ENCODE measurements at places on chromosomes 11 and 22.
A peak's percentile ranks its signal among the peaks of the same experiment; 100 is the strongest.

- no peak for DNase-seq
Measured at GRCh38 chr11:46414879-46415278, 23.3 kb upstream of the CHRM4 start.

GRCh38 chr22:49361164-49361563, 466.5 kb downstream of the BRD1 start:
- DNase-seq = no peak

DNA sequence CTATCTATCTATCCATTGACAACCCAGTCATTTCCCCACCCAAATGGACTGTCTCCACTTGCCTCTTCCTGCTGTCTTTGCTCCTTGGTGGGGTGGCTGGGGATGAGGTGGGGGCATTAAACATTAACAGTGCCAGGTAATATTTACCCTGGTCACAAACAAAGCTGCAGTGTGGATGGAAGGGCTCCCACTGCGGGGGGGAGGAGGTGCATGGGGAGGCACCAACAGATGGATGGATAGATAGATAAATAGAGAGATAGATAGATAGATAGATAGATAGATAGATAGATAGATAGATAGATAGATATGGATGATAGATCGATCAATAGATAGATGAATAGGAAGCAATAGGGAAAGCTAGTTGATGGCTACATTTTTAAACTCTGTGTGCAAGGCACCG, 2.3 kb upstream of the FXYD2 start:
- DNase-seq = no peak

- DNase-seq = peak; percentile 95
Measured at GRCh38 chr11:46242952-46243795, 34.3 kb upstream of the CREB3L1 start.

DNA sequence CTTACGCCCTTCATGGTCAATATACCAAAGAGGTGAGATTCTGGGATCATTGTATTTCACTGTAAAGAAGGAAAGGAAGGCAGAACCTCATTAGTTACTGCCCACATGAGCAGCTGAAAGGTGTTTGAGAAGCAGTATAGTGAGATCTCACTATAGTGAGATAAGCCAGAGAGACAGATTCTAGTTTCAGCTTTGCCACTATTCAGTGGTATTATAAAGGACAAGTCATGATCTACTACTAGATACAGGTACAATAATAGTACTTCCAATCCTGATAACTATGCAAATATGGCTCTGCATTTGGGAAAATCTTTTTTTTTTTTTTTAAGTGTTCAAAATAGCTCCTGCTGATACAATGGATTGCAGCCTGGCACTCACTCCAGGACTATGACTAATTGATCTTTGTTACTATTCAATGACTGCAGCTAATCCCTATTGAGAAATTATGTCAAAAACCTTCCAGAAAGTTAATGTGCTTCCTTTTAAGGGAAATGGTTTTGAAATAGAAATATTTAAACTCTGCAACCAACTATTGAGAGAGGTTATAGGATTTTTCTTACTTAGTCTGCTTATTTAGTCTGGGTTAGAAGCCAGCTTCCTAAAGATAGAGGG, 8.3 kb upstream of the DLAT start:
- no peak for DNase-seq

GRCh38 chr11:85823816-85824215, 12.9 kb upstream of the SYTL2 start:
- DNase-seq = peak; percentile 72

DNA sequence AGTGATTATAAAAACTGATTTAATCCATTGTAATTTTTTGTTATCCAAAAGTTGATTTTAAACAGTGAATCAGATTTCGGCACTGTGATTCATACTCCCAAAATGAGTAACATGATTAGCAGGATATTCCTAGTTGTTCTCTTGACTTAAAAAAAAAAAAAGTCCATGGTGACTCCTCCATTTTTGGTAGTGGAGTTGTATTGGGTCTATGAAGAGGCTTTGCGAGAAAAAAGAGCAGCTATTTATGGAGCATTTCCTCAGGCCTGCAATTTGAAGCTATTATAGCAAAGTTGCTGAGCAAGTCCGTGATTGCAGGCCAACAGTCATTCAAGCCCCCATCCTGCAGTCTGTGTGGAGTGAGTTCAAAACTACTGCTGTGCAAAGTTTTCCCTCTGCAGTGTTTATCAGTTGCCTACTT, 28.8 kb downstream of the YAP1 start:
- DNase-seq = no peak

DNA sequence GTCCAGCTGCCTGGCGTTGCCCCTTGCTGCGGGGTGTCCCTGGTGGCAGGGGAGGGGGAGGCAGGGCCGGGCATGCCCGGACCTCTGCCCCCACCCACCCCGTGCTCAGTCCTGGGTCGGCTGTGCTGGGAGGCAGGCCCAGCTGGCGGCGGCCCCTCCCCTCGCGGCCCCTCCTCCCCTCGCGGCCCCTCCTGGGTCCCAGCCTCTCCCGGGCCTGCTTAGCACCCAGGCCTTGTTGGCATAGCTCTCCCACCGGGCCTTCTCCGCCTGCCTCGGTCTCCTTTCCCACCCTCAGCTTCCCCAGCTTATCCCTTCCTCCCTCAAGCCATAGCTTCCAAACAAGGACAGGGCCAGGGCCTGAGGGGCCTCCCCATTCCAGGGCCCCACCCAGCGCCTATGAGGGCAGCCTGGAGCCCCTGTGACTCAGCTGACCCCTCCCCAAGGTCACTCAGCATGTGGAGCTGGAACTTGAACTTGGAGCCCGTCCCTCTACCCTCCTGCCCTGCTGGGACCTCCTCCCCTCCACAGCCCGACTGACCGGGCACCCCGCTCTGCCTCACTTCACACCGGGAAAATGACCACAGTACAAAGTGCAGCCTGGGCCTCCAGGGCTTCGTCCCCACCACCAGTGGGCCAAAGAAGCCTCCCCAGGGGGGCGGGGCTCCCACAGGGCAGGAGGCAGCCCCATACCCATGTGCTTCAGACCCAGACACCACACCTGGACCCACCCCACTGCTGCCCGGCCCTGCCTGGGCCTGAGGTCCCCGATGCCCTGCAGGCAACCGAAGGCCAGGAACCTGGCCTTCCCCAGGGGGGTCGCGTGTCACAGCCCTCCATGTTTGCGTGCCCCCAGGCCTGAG, 1.2 kb downstream of the EPS8L2 start:
- no peak for DNase-seq

DNA sequence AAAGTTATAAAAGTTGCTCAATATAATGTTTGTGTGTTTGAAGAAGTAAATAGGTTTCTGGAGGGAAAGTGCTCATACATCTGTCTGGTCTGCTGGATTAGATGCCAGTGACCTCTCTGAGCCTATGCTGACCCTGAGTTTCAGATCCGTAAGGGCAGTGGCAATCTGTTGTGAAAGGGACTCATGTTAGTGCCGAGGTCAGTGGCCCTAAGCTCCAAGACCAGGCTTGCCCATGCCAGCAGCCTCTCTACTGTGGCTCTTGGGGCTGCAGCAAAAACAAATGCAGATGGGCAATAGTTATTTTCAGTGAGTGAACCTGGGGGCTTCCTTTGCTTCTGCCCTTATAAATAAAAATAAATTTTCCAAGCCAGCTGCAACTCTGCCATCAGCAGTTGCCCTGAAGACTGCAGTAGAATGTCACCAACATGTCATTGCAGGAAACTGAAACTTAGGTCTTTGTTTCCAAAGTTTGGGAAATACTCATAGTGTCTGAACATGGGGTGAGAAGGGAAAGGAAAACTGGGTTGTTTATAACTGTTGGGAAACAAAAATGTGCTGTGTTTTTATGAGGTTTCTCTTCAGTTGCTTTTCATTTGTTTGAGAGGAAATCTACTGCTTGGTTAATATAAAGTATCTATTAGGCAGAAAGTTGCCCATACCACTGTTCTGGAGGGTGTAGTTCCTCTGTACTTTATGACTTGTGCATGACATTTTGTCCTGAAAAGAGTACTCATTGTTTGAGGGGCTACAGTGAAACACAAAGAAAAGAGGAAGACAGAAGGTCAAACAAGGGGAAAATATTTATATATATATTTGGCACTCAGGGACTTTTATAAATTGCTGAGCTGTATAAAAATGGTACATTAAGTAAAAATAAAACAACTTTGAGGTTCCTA, 9.5 kb upstream of the MS4A4E start:
- no peak for DNase-seq

- DNase-seq = no peak
Measured at GRCh38 chr11:65505466-65506289, 6.8 kb downstream of the MALAT1 start.

- DNase-seq = no peak
Measured at GRCh38 chr11:117191680-117192400, 7.3 kb upstream of the TAGLN start.

- DNase-seq = no peak
Measured at GRCh38 chr22:50578776-50579310, 616 bp upstream of the CPT1B start.

- DNase-seq = peak; percentile 23
Measured at GRCh38 chr11:12598330-12599256, 75.6 kb upstream of the TEAD1 start.

- no peak for DNase-seq
Measured at GRCh38 chr11:115699733-115700132, 195.5 kb upstream of the CADM1 start.

DNA sequence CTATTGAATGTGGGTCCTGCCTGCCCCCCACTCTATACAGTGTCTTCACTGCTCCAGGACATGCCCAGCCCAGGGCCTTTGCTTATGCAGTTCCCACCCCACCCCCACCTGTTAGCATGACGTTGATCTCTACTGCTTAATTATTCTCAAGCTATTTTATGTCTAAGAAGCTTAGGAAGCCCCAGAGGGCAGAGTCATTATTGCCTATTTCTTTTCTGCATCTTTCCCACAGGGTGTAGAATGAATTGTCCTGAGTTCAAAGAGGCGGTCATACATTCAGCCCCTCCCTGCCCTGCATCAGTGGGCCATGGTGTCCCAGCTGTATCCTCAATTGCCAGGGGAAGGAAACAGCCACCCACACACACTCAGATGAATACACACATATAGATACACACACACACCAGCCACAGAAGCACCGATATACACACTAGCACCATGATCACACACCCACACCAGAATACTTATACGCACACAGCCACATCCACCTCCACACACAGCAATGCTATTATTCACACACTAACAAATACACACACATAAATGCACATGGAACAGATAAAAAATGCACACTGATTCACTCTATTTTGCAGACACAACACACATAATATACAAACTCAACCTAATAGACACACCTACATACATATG, 1.5 kb downstream of the PDE2A start:
- no peak for DNase-seq

GRCh38 chr11:84581083-84581482, 1046.1 kb downstream of the DLG2 start:
- no peak for DNase-seq

- DNase-seq = no peak
Measured at GRCh38 chr11:120174866-120175265, 36.0 kb upstream of the OAF start.

DNA sequence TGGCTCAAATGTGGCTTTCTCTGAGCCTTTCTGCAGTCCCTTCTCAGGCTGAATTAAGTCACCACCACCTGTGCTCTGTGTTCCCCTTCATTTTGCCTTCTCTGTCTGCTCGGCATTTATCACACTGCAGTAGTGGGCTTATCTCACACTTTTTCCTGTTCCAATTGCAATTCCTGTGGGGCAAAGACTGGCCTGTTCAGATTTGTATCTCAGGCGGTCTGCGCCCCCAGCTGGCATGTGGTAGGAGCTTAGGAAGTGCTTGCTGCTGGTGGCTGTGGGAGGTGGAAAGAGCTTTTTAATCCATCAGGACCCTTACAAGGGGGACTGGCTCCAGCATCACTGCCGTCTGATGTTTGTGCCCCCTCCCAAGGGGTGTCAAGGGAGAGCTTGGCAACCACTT, 21.2 kb downstream of the BMAL1 start:
- no peak for DNase-seq

GRCh38 chr11:75477614-75477935, 44.6 kb upstream of the KLHL35 start:
- DNase-seq = no peak

GRCh38 chr22:26586556-26587325, 3.2 kb downstream of the TPST2 start:
- DNase-seq = peak; percentile 31

DNA sequence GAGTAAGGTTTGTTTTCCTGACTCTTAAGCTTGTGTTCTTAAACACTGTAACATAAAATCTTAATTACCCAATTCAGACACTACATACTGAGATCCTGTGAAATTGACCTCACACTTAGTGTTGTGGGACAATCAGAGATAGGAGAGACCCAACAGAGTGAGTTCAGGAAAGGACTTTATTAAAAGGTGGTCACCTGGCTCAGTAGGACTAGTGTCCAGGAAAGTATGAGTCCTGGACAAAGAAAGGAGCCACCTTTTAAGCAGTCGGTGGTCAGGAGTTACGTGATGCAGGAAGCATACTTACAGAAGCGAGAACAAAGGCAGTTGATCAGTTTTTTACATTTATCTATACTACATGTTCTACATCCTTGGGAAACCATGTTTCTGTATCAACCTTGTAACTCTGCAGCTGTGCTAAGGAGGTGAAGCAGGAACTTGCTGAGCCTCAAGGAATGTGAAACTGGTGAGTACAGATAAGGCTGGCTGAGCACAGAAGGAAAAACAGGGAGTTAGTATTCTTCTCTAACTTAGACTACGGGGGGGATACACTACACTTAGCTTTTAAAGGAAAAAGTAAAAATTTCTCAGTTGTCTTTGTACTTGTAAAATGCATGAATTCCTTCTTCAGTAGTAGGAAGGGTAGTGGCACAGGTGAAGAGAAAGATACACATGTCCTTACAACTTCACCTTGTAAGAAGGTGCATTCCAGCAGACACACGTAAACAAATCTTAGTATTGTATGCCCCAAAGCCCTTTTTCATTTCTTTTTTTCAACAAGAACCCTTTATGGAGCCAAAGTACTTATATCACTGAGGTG, 15.1 kb downstream of the OR51E1 start:
- no peak for DNase-seq

- DNase-seq = no peak
Measured at GRCh38 chr11:20203831-20204230, 43.6 kb upstream of the DBX1 start.

- no peak for DNase-seq
Measured at GRCh38 chr11:107042748-107043147, 24.5 kb upstream of the GUCY1A2 start.

DNA sequence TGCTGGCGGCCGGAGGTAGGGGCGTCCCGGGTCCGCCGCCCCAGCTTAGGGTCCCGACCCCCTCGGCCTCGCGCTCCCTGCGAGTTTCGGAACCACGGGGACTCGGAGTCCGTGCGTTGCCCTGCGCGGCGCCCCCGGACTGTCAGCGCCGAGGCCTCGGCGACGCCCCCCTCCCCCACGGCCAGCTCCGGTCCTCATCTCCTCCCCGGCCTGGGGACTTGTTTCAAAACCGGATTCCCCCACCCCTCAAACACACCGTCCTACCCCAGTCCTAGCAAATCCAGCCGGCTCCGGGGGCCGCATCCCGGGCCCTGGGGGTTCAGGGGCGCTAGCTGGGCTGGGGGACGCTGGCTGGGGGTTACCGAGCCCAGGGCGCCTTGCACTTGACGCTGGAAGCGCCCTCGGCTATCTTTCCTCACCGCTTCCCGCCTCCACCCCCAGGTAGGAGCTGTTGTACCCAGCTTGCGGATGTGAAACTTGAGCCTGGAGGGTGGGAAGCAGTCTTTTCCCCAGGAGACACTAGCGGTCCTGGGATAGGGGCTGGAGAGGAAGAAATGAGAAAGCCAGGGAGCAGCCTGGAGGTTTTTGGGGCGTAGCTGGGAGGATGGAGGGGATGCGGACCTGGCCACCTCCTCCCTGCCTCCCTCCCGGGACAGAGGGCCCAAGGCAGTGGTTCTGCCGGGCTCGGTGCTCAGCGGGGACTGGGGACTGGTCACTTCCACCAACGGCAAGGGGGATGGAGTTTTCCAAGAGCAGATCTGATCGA, 550 bp downstream of the FBLN1 start:
- no peak for DNase-seq

- no peak for DNase-seq
Measured at GRCh38 chr11:115767047-115767802, 263.0 kb upstream of the CADM1 start.

Data from CD4-positive, alpha-beta T cell treated with Interleukin-17A for 4 hours (primary cell).